Activated T-cell treated with anti-CD3 and anti-CD28 coated beads, Interleukin-2, amount 50 U/mL, for 4 hours (primary cell): ENCODE measurements at places on chromosomes 1 and 21. TPM values are rescaled to one million over a fixed set of nuclear protein-coding genes. Genes with fewer than 3 reads are reported as not detected.

Gene SSX2IP
- total RNA-seq: 5.7 TPM

Gene SPRR5
- total RNA-seq: not detected

Gene FAM78B
- 0.46 TPM for total RNA-seq

Gene LMX1A
- total RNA-seq: not detected

Gene GUCA2B
- total RNA-seq: not detected

Gene FNDC7
- total RNA-seq: not detected

Gene NR1I3
- not detected for total RNA-seq

Gene INSRR
- not detected for total RNA-seq
